ENCODE measurements at places on chromosomes 4 and X.
A peak's percentile ranks its signal among the peaks of the same experiment; 100 is the strongest.

GRCh38 chrX:85052636-85053343, 49.1 kb downstream of the APOOL start:
- peak; percentile 80 for DNase-seq

- peak; percentile 36 for DNase-seq
Measured at GRCh38 chrX:13226214-13226613, 93.6 kb downstream of the ATXN3L start.

- no peak for DNase-seq
Measured at GRCh38 chr4:175282407-175282806, 364.2 kb downstream of the ADAM29 start.

DNA sequence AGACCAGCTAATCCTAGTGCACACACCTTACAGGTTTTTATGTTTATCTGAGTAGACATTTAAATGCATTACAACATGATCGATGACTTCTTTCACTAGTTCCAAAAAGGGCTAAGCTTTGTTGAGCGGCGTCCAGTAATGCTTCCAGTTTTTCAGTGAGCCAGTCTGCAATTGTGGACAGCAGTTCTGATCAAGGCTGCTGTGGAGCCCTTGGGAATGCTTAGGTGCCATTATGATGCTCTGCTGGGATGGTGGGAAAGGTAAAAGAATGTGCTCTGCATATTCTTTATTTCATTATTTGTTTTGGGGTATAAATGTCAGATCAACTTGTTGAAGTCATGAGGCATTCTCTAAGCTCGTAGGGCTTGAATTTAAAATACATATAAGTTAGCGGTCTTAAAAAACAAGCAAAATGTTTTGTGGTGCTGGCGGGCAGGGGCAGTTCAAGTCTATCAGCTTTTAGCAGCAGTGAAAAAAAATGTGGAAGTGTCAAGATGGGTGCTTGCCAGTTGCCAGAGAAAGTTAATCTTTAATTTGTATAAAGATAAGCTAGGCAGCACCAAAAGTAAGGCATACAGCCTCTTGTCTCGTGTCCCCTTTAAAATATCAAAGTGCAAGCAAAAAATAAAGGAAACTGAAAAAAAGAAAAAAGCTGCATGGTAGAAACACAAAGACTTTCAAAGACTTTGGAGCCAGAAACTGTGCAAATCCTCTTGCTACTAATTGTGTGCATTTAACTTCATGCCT, 5.8 kb downstream of the MID1IP1 start:
- DNase-seq: no peak

DNA sequence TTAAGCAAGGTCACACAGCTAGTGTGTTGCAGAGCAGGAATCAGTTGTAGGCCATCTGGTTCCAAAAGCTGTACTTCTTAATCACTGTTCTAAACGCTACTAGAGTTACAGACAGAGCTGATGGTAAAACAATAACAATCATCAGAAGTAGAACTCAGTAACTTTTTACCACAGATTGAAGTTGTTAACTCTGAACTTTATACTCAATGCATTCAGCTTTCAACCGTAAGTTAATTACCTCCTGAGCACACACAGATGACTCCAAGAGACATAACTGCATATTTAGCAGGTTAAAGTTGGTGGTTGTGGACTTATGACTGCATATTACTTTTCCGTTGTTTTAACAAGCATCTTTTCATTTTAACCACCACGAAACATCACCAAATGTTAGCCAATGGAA, 127.3 kb downstream of the PRSS12 start:
- DNase-seq: no peak

DNA sequence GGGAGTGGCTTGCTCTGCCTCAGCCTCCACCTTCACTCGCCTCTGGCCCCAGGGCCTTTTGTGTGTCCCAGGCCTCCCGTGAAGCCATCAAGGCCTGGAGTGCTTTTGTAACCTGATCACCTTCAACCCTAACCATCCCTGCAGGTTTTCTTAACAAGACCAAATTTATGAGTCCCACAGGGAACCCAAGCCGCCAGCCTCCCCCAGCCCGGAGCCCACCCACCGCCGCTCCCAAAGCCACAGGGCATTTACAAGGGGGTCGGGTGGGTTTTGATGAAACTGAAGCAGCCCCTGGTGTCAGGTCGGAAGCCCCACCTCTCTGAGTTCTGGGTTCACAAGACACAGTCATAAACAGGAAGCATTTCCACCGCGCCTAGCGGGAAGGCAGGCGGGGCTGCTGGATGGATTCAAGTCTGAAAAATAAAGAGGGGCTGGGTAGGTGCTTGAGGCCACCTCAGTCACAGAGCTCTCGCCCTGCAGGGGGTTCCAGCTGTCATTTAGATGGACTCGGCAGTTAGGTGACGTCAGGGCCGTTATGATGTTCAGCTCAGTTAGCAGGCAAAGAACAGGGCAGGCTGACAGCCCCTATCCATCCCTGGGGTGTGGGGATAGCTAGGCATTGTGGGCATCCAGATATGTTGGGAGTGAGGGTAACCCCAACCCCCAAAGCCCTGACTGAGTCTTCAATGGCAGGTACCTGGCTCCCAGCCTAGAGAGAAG, 128.5 kb downstream of the BCOR start:
- no peak for DNase-seq

GRCh38 chrX:20320461-20321159, 53.9 kb upstream of the RPS6KA3 start:
- no peak for DNase-seq

DNA sequence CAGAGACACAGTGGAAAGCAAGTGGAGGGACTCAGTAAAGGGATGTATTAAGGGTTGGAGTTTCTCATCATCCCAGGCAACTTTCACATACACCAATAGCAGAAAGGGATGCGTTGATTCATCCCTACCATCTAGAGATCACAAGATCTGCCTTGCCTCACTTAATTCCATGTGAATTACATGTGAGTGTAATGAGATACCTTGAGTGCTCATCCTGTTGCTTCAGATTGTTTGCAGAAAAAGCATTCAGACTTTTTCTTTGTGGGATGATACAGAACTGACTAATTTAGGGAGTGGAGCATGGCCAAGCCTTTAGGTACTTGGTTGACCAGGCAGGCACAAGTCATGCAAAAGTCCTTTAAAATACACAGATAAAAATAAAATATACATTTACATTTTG, 124.8 kb upstream of the SLIT2 start:
- peak; percentile 28 for DNase-seq

DNA sequence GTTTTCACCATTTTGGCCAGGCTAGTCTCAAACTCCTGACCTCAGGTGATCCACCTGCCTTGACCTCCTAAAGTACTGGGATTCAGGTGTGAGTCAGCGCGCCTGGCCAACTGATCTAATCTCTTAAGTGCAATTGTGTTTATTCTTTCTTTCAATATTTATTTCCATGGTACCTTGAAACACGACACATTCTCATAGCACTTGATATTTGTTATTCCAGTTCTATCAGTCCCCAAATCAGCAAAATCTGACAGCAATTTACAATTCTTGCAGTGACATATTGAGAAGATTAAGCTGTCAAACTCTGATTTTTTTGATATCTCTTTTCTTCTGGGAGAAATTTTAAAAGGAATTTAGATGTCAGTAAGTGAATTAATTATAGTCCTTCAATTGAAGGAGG, 218.1 kb upstream of the FAT4 start:
- DNase-seq: no peak

DNA sequence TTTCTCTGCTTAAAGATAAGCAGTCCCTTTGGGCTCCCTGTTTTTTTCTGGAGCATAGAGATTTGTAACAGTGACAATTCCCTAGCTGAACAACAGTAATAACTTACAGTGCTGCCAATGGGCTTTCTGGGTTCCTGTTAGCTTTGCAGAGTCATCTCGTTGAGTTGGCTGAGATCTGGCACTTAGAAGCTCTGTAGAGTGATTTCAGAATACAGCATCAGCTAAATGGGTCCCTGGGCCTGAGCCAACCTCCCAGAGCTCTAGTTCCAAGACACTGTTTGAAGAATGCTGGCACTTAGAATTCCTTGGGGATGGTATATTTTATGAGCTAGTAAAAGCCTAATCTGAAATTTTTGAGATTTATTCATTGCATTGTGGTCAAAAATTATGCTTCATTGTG, 43.5 kb upstream of the SERTM2 start:
- DNase-seq: peak; percentile 2

DNA sequence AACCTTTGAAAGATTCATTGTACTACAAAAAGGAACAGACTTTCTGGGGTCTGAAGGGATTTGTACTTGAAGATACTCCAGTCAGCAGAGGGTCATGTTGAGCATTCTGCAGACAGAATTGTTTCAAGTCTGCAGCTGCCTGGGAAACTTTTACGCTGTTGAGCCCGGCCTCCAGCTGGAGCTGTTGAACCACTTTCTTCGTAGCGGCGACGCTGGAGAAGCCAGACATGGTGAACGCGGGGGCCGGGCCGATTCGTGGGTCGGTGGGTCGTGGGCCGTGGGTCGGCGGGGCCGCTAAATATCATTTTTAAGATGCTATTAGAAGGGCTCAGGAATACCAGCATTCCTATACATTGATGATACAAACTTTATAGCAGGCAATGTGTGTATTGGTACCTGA, 12.0 kb upstream of the RTL9 start:
- DNase-seq: peak; percentile 11

- peak; percentile 62 for DNase-seq
Measured at GRCh38 chr4:42482516-42483327, 85.4 kb downstream of the SHISA3 start.

GRCh38 chr4:8441499-8442091, 1.0 kb downstream of the TRMT44 start:
- DNase-seq: no peak

DNA sequence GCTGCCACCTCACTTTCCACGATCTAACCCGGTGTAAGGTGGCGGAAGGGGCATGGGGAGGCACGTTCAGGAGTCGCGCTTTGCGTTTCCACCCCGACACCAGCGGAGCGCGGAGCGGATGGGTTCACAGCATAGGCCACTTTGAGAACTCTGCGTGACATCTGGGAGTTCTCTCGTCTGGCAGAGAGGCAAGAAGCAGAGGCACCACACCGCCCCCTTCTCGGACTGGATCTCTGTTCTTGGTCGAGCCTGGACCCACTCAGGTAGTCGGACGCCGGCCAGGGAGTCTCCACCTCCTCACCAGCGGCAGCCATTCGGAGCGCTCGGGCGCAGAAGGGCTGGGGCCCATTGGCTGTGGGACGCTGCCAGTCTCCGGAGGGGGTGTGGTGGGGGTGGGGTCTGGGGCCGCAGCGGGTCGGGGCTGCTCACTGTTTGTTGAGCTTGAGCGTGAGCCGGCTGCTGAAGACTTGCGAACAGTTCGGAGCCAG, at the start of gene DACH2:
Gene DACH2, plus strand, starts transcription at position 428 of the 488 bp plus-strand sequence.
- DNase-seq: peak; percentile 16

DNA sequence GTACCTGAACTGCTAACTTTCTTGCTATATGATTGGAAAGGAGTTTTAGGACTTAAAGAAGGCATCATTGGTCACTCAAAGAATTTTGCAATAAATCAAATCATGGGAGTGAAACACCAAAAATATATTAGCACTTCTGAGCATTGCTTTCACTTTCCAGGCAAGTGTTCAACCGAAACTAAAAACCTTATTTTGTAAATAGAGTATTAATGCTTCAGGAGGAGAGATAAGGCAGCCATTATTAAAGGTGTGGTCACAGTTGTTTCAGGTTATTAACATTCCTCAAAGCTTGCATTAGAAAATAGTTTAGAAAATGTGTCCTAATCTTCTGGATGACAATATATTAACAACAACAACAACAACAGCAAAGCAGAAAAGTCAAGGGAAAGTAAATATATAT, 92.3 kb upstream of the TLL1 start:
- peak; percentile 27 for DNase-seq

DNA sequence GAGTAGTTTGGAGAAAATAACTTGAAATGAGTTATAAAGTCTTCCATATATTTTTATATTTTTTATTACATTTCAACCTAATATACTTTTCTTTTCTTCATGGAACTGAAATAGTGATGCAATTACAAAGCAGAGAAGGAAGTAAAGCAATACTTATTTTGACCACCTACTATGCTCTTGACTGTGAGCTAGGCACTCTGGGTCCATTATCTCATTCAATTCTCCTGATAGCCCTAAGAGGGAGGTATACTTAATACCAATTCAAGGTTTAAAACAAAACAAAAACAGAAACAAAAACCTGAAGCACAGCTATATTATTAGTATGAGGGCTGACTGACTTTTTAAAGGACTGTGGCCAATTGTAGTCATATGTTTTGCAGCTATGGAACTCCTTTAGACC, 193.5 kb downstream of the MAD2L1 start:
- no peak for DNase-seq

- peak; percentile 92 for DNase-seq
Measured at GRCh38 chr4:145808021-145808650, 128.2 kb downstream of the C4orf51 start.

DNA sequence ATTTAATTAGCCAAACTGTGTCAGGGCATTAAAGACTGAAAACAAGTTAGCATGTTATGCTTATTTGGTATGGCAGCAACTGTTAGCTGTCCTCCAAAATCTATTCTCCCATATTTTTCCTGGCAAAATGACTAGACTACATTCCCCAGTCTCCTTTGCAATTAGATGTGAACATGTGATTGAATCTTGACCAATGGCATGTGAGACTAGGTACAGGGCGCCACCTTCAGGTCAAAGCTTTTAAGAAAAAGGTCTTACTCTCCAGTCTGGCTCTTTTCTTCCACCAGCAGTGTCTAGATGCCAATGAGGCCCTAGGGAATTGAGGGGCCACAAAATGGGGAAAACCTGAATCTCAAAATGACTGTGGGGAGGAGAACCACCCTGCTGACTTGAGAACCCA, 408.2 kb downstream of the SMARCA1 start:
- no peak for DNase-seq

GRCh38 chr4:17780501-17781299, 721 bp downstream of the FAM184B start:
- peak; percentile 51 for DNase-seq

GRCh38 chr4:36241771-36242170, 2.5 kb downstream of the ARAP2 start:
- no peak for DNase-seq

DNA sequence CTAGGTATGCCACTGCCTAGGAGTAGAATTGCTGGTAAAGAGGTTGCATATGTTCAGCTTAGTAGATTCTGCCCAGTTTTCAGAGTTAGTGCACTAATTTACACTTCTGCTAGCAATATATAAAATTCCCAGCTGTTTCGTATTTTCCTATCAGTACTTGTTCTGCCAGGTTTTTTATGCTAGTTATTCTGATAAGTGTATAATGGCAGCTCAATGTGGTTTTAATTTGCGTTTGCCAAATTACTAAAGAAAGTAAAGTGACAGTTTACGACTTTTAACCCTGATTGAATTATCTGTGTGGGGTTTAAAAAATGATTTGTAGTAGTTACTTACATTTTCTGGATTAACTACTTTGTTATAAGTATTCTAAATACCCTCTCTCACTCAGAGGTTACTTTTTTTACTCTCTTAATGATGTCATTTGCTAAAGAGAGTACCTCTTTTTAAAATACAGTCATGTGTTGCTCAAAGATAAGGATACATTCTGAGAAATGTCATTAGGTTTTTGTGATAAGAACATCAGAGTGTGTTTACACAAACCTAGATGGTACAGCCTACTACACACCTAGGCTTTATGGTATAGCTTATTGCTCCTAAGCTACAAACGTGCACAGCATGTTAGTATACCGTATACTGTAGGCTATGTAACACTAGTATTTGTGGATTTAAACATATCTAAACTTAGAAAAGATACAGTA, 363.2 kb downstream of the IL15 start:
- DNase-seq: peak; percentile 9

- peak; percentile 67 for DNase-seq
Measured at GRCh38 chrX:20066968-20067708, 49.6 kb downstream of the MAP7D2 start.

- DNase-seq: peak; percentile 14
Measured at GRCh38 chrX:14616301-14616700, 87.0 kb downstream of the GLRA2 start.
